ENCODE measurements at places on chromosomes 1 and 21. TPM values are rescaled to one million over a fixed set of nuclear protein-coding genes. Genes with fewer than 3 reads are reported as not detected.
A peak's percentile ranks its signal among the peaks of the same experiment; 100 is the strongest.

GRCh38 chr1:32806910-32807523 lies 10.1 kb downstream of the YARS1 start:
- H3K4me3 ChIP-seq: no peak overlapping the region
- DNase-seq: no peak
- H3K27ac ChIP-seq: no peak overlapping the region
- H3K27me3 ChIP-seq: no peaks in the 10 kb centered on the region

DNA sequence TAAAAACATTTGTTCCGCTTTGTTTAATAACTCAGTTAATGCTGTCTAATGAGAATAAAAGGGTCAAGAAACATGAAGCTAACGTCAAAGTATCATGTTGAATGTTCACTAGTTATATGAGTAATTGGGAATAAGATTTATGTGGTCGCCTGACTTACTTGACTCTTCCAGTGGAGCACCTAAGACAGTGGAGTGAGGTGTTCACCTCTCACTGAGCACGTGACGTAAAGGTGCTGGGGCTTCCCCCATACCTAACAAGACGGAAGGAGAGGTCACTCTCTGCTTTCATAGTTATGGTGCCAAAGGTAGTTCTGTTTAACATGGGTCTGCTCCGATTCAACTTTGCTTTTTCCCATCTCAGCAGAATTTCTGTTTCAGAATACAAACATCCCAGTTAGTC lies 686 bp downstream of the KMO start:
- no peak for DNase-seq
- peak overlapping the region; percentile 57 for H3K4me3 ChIP-seq
- peak overlapping the region; percentile 75 for H3K27ac ChIP-seq

Gene PPP1R8
- total RNA-seq: 33.0 TPM

DNA sequence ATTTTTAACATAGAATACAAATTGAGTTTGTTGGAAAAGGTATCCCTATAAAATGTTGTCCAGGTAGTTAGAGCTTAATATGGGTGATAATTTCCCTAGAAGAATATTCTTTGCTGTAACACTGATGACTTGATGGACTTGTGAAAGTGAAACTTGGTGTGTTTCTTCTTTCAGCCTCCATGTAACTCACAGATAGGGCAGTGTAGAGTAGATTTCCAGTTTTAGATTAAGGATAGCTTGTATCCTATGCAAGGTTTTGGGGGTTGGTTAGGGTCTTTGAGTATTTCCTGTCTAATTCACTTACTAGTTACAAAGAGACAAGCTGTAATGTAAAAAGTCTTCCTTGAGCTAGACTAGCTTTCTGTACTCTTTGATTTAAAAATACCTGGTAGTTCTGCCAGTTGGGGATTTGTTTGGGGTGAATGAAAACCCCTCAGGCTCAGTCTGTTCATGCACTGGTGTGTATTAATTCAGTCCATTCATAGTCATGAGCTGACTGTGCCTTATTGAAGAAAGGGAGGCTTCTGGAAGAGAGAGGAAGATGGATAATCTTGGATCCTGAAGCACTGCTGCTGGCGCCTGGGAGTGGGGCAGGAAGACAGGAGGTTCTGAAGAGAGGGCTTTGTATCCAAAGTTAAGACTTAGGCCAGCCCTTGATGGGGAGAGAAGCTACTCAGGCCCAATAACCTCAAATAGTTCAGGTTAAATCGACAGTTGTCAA lies 83.6 kb downstream of the CAMTA1 start:
- DNase-seq: no peak
- H3K4me3 ChIP-seq: no peak overlapping the region
- no peaks in the 10 kb centered on the region for H3K36me3 ChIP-seq
- peaks cover 4% of the 10 kb centered on the region for H3K4me1 ChIP-seq
- H3K27ac ChIP-seq: no peak overlapping the region

Gene SLC2A1
- 12.9 TPM for total RNA-seq

DNA sequence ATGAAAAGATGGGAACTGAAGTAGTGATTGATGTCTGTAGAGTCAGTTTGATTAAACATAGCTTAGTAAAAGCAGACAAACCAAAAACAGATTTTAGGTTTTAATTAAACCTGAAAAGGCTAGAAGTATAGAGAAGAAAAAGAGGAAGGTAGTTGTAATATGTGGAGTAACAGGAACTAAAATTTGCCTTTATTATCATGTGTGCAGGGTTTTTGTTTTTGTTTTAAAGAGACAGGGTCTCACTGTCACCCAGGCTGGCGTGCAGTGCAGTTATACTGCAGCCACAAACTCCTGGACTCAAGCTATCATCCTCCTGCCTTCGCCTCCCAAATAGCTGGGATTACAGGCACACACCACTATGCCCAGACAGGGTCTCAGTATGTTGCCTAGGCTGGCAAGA lies 6.0 kb downstream of the TOR1AIP1 start:
- no peak overlapping the region for H3K27ac ChIP-seq
- no peak overlapping the region for H3K4me3 ChIP-seq
- no peaks in the 10 kb centered on the region for H3K27me3 ChIP-seq
- H3K36me3 ChIP-seq: peaks cover 66% of the 10 kb centered on the region
- H3K4me1 ChIP-seq: peaks cover 49% of the 10 kb centered on the region

DNA sequence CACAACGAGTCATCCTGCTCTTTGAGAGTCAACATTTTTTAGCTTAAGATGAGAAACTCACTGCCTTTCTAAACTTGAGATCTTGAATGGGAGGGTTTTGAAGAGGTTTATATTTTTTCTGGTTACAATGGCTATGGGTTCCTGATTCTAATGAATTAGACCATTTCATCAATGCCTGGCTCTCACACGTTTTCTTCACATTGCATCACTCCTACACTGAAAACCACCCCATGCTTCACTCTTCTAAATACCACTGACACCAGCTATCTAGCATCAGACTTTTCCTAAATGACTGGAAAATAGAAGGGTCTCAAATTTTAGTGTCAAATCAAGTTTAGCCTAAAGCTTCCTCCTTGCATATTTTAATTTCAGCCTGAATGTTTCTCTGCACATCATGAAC lies 606.1 kb upstream of the USP24 start:
- H3K4me1 ChIP-seq: peaks cover 4% of the 10 kb centered on the region
- H3K27me3 ChIP-seq: no peaks in the 10 kb centered on the region
- no peak overlapping the region for H3K4me3 ChIP-seq
- no peak overlapping the region for H3K27ac ChIP-seq

Gene KIF14
- total RNA-seq: 0.23 TPM

Gene FCGR2B
- 30.7 TPM for total RNA-seq

DNA sequence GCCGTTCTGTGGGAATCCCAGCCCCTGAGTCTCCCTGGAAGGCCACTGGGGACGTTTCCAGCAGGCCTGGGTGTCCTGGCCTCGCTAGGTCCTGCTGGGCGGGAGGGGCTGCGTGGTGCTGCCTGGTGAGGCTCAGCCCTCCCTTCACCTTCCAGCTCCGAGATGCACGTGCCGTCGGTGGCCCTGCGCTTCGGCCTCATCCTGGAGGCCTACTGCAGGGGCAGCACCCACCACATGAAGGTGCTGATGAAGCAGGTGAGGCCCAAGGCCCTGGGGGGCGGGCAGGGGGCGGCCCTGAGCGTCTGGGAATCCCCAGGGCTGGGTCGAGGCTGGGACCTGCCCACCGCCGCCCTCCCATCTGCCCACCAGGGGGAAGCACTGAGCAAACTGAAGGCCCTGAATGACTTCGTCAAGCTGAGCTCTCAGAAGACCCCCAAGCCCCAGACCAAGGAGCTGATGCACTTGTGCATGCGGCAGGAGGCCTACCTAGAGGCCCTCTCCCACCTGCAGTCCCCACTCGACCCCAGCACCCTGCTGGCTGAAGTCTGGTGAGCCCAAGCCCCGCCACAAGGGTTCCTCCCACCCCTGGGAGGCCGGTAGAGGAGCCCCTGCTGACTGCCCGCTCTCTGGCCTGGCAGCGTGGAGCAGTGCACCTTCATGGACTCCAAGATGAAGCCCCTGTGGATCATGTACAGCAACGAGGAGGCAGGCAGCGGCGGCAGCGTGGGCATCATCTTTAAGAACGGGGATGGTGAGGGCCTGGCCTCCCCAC lies 70.3 kb downstream of the PIK3CD start:
- H3K27me3 ChIP-seq: no peaks in the 10 kb centered on the region
- no peak overlapping the region for H3K27ac ChIP-seq
- peaks cover 6% of the 10 kb centered on the region for H3K4me1 ChIP-seq
- DNase-seq: no peak

GRCh38 chr1:26482921-26483320 lies 10.7 kb downstream of the HMGN2 start:
- H3K27ac ChIP-seq: no peak overlapping the region
- peaks cover 8% of the 10 kb centered on the region for H3K36me3 ChIP-seq
- H3K4me3 ChIP-seq: no peak overlapping the region
- peaks cover 3% of the 10 kb centered on the region for H3K4me1 ChIP-seq

GRCh38 chr1:14921057-14921456 lies 232.5 kb upstream of the TMEM51 start:
- H3K4me3 ChIP-seq: no peak overlapping the region
- no peak for DNase-seq
- H3K27me3 ChIP-seq: no peaks in the 10 kb centered on the region
- H3K27ac ChIP-seq: no peak overlapping the region
- H3K4me1 ChIP-seq: peaks cover 11% of the 10 kb centered on the region
- H3K36me3 ChIP-seq: no peaks in the 10 kb centered on the region

GRCh38 chr1:97252076-97252475 lies 530.5 kb downstream of the PTBP2 start:
- no peak overlapping the region for H3K27ac ChIP-seq
- H3K4me1 ChIP-seq: no peaks in the 10 kb centered on the region
- DNase-seq: no peak
- no peaks in the 10 kb centered on the region for H3K36me3 ChIP-seq
- H3K4me3 ChIP-seq: no peak overlapping the region

GRCh38 chr1:55081905-55082296 lies 42.6 kb downstream of the PCSK9 start:
- H3K36me3 ChIP-seq: peaks cover 99% of the 10 kb centered on the region
- H3K27me3 ChIP-seq: no peaks in the 10 kb centered on the region
- H3K27ac ChIP-seq: no peak overlapping the region
- no peaks in the 10 kb centered on the region for H3K4me1 ChIP-seq
- H3K4me3 ChIP-seq: no peak overlapping the region

DNA sequence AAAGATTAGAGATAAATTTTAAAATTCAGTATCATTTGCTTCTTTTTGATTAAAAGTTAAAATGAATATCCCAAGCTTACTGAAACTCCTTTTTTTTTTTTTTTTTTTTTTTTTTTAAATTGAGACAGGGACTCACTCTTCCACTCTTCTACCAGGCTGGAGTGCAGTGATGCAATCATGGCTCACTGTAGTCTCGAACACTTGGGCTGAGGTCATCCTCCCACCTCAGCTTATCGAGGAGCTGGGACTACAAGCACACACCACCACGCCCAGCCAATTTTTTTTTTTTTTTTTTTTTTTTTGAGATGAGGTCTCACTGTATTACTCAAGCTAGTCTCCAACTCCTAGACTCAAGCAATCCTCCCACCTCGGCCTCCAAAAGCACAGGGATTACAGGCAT lies 92.1 kb upstream of the RGS18 start:
- H3K36me3 ChIP-seq: no peaks in the 10 kb centered on the region
- no peak for DNase-seq
- no peak overlapping the region for H3K27ac ChIP-seq

DNA sequence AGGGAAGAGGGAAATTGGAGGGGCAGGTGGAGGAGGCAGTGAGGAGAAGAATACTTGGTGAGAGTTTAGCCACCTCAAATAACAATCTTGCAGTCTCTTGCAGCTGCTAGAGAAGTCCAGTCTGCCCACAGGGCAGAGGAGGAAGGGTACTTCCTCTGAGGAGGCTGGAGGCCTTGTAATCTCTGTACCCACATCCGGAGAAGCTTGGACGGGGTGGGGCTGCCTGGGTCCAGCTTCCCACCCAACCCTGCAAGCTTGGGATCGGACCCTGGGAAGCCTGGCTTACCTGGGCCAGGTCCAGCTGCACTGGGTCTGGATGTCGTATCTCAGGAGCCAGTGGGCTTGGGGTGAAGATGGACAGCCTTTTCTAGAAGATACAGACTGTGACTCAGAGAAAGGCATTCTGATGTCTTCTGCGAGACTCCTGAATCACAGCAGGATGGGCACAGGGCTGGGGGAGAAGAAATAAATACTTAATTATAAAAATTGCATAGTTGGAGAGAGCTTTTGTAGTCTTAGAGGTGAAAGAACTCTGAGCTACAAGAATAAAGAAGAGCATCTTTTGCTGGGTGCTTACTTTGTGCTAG lies 111.8 kb upstream of the JUN start:
- no peak for DNase-seq
- H3K27me3 ChIP-seq: no peaks in the 10 kb centered on the region
- peaks cover 77% of the 10 kb centered on the region for H3K4me1 ChIP-seq
- no peaks in the 10 kb centered on the region for H3K36me3 ChIP-seq
- H3K27ac ChIP-seq: peak overlapping the region; percentile 73
- no peak overlapping the region for H3K4me3 ChIP-seq

Gene ZNF695
- total RNA-seq: not detected

- no peak overlapping the region for H3K4me3 ChIP-seq
- no peaks in the 10 kb centered on the region for H3K36me3 ChIP-seq
Measured at GRCh38 chr1:221747839-221748238, 6.0 kb upstream of the DUSP10 start.

DNA sequence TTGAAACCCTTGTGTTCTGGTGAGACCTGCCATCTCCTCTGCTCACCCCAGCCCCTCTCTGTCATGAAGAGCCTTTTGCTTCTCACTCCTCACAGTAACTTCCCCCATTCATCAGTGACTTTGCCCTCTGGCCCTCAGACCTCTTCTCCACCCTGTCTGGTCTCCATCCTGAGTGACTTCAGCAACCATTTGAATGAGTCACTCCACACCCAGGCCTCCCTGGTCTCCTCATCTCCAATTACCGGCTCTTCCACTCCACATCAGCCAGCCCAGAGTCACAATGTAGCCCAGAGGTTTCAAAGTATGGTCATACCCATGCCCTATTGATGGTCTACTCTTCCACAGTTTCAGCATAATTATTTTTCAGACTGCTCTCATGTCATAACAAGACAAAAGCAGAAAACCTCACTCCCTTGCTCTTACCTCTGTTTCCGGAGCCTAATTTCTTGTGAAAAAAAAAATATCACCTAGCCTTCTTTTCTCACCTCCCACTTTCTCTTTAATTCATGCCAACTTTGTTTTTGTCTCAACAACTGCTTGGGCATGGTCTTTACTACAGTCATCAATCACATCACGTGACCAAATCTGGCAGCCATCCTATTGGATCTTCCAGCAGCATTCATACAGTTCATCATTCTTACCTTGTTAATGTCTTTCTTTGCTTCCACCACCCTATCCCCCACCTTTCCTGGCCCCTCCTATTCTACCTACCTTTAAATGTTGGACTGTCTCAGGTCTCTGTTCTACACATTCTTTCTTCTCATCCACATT lies 35.6 kb upstream of the NEK7 start:
- no peaks in the 10 kb centered on the region for H3K36me3 ChIP-seq
- H3K27ac ChIP-seq: no peak overlapping the region
- no peak overlapping the region for H3K4me3 ChIP-seq
- no peaks in the 10 kb centered on the region for H3K27me3 ChIP-seq

- H3K4me1 ChIP-seq: no peaks in the 10 kb centered on the region
- H3K36me3 ChIP-seq: no peaks in the 10 kb centered on the region
- DNase-seq: no peak
- H3K27me3 ChIP-seq: no peaks in the 10 kb centered on the region
- H3K27ac ChIP-seq: no peak overlapping the region
Measured at GRCh38 chr1:157415661-157416060, 136.7 kb downstream of the FCRL5 start.

Gene PCAT6
- total RNA-seq: 0.81 TPM

Data from upper lobe of right lung (tissue), 1 donor.